ENCODE measurements at places on chromosomes 1 and 21. TPM values are rescaled to one million over a fixed set of nuclear protein-coding genes. Genes with fewer than 3 reads are reported as not detected.

The CELSR2 gene
- 0.97 TPM for total RNA-seq

The ADORA1 gene
- 5.5 TPM for total RNA-seq

The CTTNBP2NL gene
- 36.8 TPM for total RNA-seq

The GNAI3 gene
- 12.9 TPM for total RNA-seq

The NUDT17 gene
- total RNA-seq, result 4.9 TPM

The FAM177B gene
- total RNA-seq, result not detected

The SYCP1 gene
- not detected for total RNA-seq

The AQP10 gene
- not detected for total RNA-seq

The CD48 gene
- not detected for total RNA-seq

The F5 gene
- not detected for total RNA-seq

The NGF gene
- total RNA-seq, result 30.6 TPM

The PGM1 gene
- total RNA-seq, result 77.4 TPM

The FAM76A gene
- 25.6 TPM for total RNA-seq

The KRTAP10-6 gene
- total RNA-seq, result not detected

The TEDDM1 gene
- total RNA-seq, result not detected

The SMPDL3B gene
- total RNA-seq, result not detected

The GUCA2A gene
- not detected for total RNA-seq

The RAP1GAP gene
- total RNA-seq, result 0.16 TPM

The FAM163A gene
- total RNA-seq, result not detected

The BCAN gene
- total RNA-seq, result not detected

The TMOD4 gene
- total RNA-seq, result 1.6 TPM

The CFHR1 gene
- 0.16 TPM for total RNA-seq
